ENCODE measurements at places on chromosomes 12 and 14.
A peak's percentile ranks its signal among the peaks of the same experiment; 100 is the strongest.

DNA sequence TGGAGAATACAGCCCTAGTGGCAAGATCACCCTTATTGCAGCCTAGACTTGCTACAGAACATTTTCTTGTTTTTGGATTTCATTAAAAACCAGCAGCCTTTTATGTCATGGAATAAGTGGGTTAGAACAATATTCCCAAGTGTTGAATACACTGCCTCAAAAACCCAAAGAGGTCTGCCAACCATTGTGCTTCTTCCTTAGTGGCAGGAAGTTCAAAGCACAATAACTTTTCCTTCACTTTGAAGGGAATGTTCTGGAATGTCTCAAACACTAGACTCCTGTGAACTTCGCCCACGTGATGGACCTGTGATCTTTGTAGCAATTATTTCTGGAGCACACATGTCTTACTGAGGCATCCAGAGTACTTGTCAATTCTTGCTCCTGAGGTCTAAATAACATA, 8.5 kb downstream of the SLC17A8 start:
- DNase-seq: no peak

DNA sequence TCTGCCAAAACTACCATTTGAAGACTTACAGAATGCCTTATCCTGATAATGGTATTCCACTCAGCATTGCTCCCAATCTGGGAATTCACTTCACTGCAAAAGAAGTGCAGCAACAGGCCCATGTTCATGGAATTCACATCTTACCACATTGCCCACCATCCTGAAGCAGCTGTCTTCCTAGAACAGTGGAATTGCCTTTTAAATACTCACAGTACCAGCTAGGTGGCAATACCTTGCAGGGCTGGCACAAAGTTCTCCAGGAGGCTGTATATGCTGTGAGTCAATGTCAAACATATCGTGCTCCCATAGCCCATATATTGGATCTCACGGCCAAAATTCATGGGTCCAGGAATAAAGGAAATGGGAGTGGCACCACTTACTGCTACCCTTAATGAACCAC, 83.8 kb upstream of the PLEKHG7 start:
- DNase-seq: no peak

DNA sequence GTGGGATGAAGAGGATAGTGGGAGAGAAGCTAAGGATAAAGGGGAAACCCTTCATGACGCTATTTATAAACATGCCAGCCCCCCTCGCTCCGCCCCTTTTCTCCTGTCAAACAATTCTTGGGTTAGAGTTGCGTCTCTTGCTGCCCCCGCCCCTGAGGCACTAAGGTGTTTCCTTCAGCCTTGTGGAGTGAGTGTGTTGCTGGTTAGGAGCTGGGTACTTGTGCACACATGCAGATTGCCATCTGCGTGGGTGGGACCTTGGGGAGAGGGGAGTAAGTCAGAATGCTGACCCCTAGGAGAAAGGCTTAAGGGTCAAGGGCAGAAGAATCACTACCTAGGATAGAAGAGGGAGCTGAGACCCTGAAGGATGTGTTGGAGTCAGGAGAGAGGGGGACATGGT, 5.4 kb downstream of the FOXJ2 start:
- no peak for DNase-seq

DNA sequence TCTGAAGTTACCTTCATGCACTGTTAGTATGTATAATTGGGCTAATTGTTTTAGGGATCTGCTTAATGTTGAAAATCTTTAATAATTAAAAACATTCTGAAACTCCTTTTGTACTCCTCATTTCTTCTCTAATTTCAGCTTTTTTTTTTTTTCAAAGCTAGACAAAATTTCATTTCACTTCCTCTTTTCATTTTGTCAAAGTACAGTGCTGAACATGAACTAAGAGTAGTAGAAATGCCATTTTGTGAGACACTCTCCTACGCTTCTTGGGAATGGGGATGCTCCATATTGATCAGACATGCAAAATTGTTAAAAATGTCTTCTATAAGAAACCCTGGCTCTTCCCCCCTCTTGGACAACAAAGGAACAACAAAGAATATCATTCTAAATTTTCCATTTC, 1.7 kb downstream of the ABCD2 start:
- no peak for DNase-seq

- DNase-seq: peak; percentile 80
Observed at GRCh38 chr12:124745891-124746570, 117.6 kb downstream of the SCARB1 start.

DNA sequence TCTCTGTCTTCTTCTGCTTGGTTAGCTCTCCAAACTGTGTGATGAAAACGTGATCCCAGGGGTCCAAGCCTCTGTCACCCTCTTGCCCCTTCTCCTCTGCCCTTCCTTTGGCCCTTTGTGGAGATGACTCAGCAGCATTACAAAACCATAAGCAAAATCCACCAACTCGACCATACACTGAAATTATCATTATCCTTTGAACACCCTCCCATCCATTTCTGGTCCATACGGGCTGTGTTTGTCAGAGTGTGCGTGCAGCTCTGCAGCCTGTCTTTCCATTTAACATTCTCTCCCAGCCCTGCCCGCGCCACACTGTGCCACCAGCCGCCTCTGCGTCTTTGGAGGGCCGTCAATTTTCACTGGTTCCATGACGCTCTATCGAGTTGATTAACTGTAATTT, 69.2 kb downstream of the SLC25A47 start:
- DNase-seq: no peak

DNA sequence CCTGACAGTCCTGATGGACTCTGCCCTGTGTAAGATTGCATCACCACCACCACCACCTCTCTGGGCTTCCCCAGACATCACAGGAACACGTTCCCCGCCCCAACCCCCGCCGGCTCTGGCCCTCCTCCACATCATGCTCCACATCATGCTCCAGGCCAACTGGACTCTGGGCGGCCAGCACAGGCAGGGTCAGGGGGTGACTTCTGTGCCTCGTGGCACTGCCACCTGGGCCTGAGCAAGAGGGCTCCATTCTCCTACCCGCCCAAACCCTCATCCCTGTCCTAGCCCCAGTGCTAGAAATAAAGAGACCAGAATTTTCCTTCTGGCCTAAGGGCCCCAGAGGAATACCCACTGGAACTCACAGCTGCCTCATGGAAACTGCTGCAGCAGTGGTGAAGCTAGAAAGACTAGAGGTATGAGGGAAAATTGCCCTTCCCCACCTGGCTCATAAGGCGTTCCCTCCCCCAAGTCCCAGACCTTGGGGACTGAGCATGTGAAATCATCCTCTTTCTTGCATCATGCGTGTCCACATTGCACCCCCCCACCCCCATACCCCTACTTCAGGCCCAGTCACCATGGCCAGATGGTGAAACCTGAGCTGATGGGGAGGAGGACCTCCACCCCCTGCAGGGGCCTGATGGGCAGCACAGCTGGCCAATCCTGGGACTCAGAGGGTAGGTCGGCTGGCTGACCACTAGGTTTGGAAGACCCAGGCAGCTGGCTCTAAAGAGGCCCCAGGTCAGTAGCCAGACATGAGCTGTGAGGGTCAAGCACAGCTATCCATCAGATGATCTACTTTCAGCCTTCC, at the start of gene INHBE:
Gene INHBE, plus strand, starts transcription at position 742 of the 808 bp plus-strand sequence. CDS start 230 bp downstream, outside the sequence.
- DNase-seq: peak; percentile 5

DNA sequence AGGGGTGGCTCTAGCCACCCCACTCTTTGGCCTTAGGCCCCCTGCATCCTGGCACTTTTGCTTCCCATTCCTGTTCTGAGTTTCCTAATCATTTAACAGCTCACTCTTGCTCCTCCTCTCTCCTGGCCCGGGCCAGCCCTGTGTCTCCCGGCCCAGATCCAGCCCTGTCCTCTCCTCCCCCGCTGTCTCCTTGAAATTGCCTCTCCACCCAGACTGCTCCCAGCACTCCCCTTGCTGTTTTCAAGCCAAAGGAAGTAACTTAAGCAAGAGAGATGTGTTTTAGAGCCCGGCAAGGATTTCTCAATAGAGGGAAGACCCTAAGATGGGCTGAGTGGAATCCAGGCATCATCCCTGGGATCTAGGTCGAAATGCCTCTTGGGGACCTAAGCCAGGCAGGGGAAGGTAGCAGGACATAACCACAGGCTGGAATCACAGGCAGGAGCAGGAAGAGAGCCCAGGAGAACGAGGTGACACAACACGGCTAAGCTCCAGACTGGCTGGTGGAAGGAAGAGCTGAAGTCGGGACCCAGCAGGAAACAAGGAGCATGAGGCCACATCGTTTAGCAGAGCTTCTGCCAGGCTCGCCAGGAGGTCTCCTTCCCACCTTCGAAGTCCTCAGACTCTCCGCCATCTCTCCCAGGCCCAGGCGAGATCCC, 2.0 kb upstream of the LRP1-AS start:
- DNase-seq: no peak

- peak; percentile 82 for DNase-seq
Observed at GRCh38 chr12:53505555-53506449, 1.5 kb downstream of the NPFF start.

DNA sequence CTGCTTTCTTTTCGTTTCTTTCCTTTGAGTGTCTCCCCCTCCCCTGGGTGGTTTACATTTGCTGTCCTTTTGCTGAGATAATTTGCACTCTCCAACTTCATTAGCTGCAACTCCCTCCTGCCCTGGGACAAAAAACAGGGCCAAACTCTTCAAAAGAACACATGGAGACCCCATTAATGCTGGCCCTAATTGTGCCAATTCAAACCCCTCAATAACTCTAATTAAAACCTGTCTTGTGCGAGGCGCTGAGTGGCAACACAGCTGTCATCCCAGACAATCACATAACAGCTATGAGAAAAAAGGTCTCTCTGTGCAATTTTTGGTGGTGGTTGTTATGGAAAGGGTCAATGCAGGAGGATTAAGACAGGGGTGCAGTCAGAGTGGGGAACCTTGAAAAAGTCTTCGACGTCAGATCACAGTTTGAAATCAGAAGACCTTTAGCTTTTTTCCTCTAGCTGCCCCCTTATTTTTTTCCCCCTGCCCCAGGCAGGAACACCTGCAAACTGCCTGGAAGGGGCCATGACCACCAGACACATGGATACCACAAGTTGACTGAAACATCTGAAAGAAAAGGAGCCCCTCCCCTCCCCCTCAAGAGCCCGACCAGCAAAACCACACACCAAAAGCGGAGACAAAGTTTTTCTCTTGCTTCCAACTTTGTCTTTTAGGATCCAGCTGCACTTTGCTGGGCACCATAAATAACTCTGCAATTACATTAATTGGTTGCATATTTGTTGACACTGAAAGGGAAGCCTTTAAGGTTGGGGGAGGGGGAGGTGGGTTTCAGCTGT, 26.5 kb upstream of the SMOC1 start:
- DNase-seq: no peak

- DNase-seq: no peak
Observed at GRCh38 chr12:71161591-71161990, 3.8 kb upstream of the TSPAN8 start.

DNA sequence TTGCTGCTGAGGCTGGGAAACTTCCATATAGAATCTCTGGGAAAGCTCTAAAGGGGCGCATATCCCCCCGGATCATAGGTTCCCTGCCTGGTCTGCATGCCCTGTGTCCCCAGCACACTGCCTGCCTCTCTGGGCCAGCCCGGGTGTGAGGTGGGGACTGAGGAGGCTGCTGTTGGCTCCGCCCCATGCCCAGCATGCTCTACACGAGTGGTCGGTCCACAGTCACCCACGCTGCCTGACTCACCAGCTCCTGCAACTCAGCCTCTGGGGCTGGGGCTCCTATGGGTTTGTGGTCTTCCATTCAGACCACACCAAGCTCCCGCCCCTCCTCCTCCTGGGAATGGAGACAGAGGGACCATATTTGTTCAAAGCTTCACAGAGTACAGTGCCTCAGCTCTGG, 88.5 kb upstream of the ANO2 start:
- DNase-seq: no peak

DNA sequence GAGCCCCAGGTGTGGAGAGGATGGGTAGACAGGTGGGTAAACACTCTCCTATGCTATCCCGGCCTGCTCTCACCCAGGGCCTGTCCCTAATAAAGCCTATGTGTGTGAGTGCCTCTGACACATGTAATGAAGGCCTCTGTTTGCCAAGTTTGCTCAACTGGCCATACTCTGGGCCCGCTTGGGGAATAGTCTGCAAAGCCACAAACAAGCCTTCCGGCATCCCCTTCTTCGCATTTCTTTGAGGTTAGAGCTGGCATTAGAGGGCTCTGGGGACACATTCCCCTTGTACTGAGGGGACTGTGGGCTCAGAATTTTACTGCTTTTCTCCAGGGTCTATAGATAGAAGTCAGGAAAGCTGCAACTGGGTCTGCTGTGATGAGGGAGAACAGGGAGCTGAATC, 240.5 kb downstream of the C12orf75 start:
- no peak for DNase-seq

DNA sequence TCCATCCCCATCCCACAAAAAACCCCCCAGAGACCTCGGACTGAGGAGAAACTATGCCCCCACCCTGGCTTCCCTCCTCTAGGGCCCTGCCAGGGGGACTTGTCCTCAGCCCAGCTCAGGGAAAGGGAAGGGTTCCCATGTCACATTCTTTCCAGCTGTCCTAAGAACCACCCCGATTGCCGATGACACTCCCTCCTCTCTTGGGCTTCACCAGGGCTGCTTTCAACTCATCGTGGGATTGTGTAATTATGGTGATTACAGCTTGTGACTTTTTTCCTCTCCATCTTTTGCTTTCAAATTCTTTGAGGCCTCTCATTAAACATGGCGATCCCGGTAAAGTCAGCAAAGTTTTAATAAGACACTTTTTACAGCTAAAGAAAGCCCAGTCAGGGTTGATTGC, 344.0 kb downstream of the DPF3 start:
- no peak for DNase-seq

DNA sequence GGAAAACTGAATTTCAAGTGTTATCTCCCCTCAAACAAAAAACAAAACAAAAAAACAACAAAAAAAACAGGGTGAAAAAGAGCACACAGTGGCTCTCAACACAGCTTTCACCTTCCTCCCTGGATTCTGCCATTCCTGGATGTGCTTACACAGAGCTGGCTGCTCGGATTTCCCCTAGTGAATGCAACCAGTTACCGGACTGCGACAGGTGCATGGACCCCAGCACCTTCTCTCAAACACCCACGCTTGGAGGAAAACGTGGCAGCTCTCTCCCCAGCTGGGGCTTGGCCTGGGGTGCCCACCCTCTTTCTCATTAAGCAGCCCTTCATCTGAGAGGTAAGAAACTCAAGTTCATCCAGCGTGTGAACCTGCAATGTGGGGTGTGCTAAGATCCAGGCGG, 33.5 kb upstream of the DICER1 start:
- no peak for DNase-seq

DNA sequence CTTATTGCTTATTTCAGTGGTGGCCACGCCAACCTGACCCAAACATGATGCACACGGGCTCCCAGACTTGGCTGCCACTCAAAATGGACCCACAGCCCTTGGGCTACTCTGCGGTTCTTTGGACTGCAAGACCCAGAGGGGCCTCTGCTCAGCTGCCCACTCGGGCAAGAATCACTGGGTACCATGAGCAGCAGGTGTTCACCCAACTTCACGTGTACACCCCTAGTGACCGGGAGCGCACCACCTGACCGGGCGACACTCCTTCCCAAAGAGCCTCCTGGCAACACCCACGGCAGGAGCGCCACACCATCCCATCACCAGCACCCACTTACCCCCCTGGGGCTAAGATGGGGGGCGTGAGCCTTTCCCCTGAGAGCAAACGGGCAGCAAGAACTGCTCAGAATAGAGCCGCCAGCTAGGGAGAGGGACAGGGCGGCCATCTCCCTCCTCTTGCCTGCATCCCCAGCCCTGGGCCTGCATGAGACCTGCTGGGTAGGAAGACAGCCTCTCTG, 32.0 kb downstream of the CCNK start:
- DNase-seq: no peak

- no peak for DNase-seq
Observed at GRCh38 chr14:24262821-24263733, at the start of gene TGM1. Gene TGM1, minus strand, starts transcription at chr14:24263177. Its CDS starts 825 bp downstream, at chr14:24262352.

All from T1000 (cell line).